ENCODE measurements at places on chromosomes 3 and 15. TPM values are rescaled to one million over a fixed set of nuclear protein-coding genes. Genes with fewer than 3 reads are reported as not detected.
A peak's percentile ranks its signal among the peaks of the same experiment; 100 is the strongest.

DNA sequence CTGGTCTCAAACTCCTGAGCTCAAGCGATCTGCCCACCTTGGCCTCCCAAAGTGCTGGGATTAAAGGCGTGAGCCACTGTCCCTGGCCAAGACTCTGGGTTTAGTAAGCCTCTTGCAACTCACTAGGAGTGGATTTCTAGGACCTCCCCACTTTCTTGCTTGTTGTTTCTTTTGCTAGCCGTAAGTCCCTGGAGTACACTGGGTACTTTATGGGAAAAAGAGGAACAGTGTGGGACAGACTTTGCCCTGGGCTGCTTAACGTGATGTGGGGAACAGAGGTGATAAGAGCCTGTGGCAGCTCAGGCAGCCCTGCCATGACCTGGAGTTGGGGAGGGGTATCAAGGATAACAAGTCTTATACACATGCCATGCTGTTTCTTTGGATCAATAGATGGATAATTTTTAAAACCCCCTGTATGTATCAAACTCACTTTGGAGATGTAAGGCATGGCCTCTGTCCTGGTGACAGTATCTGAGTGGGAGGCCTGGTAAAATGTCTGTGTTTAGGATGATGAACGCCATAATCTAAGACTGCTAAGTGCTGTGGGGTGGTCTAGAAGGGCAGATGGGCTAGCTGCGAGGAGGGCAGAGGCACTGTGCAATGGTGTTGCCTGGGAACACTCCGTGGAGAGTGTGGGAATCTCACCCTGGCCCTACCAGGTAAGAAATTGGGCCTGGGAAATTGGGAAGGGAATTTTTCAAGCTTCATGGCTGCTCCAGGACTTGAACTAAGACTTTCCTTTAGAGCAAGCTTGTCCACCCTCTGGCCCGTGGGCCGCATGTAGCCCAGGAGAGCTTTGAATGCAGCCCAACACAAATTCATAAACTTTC, 54.8 kb downstream of the SMAD3 start:
- H3K36me3 ChIP-seq = no peaks in the 10 kb centered on the region
- H3K27me3 ChIP-seq = no peaks in the 10 kb centered on the region
- H3K27ac ChIP-seq = peak overlapping the region; percentile 92
- no peak for DNase-seq

The FGF12 gene
- total RNA-seq = 0.46 TPM

GRCh38 chr3:152497457-152497856, 228.7 kb downstream of the MBNL1 start:
- no peak overlapping the region for H3K4me3 ChIP-seq
- no peaks in the 10 kb centered on the region for H3K36me3 ChIP-seq
- peak overlapping the region; percentile 56 for H3K27ac ChIP-seq
- peaks cover 5% of the 10 kb centered on the region for H3K4me1 ChIP-seq

The CCDC80 gene
- total RNA-seq = 4.2 TPM

DNA sequence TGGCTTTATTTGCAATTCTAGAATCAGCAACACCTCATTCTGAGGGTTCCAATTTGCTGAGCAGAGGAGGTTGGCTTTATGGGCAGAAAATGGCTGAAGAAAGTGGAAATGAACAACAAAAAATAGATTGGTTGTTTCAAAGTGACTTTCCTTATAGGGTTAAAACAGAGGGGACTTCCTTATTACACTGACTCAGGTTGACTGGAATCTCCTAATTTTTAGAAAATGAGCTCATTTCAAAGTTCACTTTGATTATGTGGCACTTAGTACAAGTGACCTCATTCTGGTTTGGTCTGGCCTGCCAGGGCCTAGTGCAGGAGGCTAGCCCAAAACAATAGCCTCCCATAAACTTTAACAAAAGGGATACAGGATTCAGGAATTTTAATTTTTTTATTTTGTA, 41.4 kb downstream of the NFKBIZ start:
- no peak for DNase-seq
- H3K36me3 ChIP-seq = no peaks in the 10 kb centered on the region
- no peak overlapping the region for H3K27ac ChIP-seq

GRCh38 chr15:28992336-28992864, 106.6 kb downstream of the APBA2 start:
- no peaks in the 10 kb centered on the region for H3K27me3 ChIP-seq
- H3K4me3 ChIP-seq = no peak overlapping the region
- no peak for DNase-seq
- H3K27ac ChIP-seq = no peak overlapping the region
- no peaks in the 10 kb centered on the region for H3K36me3 ChIP-seq

- no peaks in the 10 kb centered on the region for H3K36me3 ChIP-seq
- no peak overlapping the region for H3K27ac ChIP-seq
- DNase-seq = no peak
- no peaks in the 10 kb centered on the region for H3K27me3 ChIP-seq
- no peak overlapping the region for H3K4me3 ChIP-seq
These were observed 428.2 kb upstream of the RGMA start for GRCh38 chr15:93517176-93517575.

- H3K27me3 ChIP-seq = no peaks in the 10 kb centered on the region
- H3K27ac ChIP-seq = no peak overlapping the region
- no peak overlapping the region for H3K4me3 ChIP-seq
- peaks cover 3% of the 10 kb centered on the region for H3K4me1 ChIP-seq
- no peaks in the 10 kb centered on the region for H3K36me3 ChIP-seq
These were observed 42.7 kb upstream of the TFRC start for GRCh38 chr3:196124608-196125007.

The TBC1D21 gene
- not detected for total RNA-seq

GRCh38 chr15:96332637-96333121, 2.2 kb downstream of the NR2F2 start:
- H3K27me3 ChIP-seq = no peaks in the 10 kb centered on the region
- H3K27ac ChIP-seq = peak overlapping the region; percentile 94
- H3K36me3 ChIP-seq = peaks cover 6% of the 10 kb centered on the region
- no peak for DNase-seq

GRCh38 chr15:31116423-31117030, 15.0 kb upstream of the TRPM1 start:
- no peak for DNase-seq
- no peaks in the 10 kb centered on the region for H3K36me3 ChIP-seq
- no peak overlapping the region for H3K4me3 ChIP-seq

DNA sequence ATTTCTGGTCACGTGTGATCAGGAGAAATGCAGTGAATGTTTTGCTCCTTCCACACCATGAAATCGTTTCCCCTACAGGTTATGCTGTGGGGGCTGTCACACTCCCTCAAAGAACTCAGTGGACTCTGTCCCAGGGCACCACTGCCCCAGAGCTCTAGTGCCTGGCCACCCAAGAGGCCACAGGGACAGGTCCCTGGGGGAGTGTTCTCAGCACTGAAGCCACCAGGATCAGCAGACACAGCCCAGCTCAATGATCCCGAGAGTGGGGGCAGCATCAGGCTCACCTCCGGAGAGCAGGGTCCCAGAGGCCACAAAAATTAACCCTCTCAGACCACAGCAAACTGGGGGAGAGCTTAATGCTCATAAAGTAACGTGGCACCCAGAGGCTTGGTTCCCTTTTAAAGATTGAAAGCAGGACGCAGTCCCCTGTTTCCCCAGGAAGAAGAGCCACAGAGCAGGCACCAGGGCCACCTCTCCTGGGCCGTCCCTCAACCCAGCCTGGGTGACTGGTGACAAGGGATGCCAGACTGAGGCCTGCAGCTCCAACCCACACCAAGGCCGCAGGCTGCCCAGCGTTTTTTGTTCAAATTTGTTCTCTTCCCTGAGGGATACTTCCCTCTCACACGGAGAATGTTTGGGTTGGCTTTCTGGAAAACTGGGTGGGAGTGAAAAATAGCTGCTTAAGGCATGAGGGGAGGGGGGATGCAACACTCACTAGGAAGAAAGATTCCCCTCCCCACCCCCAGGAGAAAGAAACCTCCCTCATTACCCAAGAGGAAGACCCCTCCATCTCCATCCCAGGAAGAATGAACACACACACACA, 123.3 kb upstream of the IGF1R start:
- DNase-seq = no peak
- H3K4me1 ChIP-seq = no peaks in the 10 kb centered on the region
- H3K27me3 ChIP-seq = peaks cover 11% of the 10 kb centered on the region
- no peak overlapping the region for H3K27ac ChIP-seq

DNA sequence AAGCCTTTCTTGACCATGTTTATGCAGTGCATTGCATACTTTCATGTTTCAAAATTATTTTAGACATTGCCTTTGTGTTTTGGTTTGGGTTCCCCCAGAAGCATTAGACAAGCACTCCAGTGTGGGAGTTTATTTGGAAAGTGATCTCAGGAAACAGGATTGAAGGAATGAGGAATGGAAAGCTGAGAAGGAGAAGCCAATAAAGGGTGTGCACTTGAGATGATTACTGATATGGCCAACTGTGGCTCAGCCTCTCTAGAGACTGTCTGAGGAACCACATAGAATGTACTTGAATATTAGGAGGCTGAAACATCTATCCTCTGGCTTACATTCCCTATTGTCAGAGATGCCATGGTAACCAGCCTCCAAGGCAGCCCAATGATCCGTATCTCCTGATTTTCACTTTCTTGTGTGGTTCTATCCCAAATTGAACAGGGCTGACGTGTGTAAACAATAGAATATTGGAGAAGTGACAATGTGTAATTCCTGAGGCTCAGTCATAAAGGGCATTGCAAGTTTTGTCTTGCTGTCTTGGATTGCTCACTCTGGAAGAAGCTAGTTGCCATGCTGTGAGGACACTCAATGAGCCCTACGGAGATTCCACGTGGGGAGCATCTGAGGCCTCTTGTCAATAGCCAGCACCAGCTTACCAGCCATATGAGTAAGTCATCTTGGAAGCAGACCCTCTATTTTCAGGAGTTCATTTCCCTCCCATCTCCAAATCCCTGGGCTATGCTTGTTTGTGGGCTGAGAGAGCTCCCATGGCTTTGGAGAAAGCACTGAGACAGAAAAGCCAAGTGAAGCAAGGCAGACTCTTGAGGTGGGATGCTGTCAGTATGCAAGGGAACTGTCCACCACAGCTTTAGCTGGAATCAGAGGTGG, 84.7 kb downstream of the SCN11A start:
- no peaks in the 10 kb centered on the region for H3K4me1 ChIP-seq
- no peak overlapping the region for H3K27ac ChIP-seq
- no peak overlapping the region for H3K4me3 ChIP-seq

The LRRC31 gene
- 0.24 TPM for total RNA-seq

DNA sequence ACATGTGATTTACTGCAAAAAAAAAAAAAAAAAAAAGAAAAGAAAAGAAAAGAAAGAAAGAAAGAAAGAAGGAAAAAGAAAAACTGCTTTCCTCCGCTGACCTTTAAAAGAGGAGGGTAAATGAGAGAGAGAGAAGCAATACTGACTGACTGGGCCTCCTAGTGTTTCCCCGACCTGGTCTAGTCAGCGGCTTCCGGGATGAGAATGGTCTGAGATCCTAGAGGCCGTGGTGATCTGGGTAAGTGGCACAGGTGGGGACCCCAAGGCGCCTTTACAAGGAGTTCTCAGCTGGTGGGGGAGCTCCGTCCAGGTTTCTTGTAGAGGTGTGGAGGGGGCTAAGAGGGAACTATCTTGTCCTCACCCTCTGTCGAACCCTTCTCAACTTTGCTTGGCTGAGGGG, 223.1 kb downstream of the MEIS2 start:
- H3K27ac ChIP-seq = no peak overlapping the region
- peaks cover 66% of the 10 kb centered on the region for H3K27me3 ChIP-seq
- no peaks in the 10 kb centered on the region for H3K36me3 ChIP-seq
- no peak for DNase-seq
- peaks cover 11% of the 10 kb centered on the region for H3K4me1 ChIP-seq

- no peak overlapping the region for H3K27ac ChIP-seq
- no peaks in the 10 kb centered on the region for H3K27me3 ChIP-seq
- no peaks in the 10 kb centered on the region for H3K36me3 ChIP-seq
- DNase-seq = no peak
- H3K4me1 ChIP-seq = peaks cover 4% of the 10 kb centered on the region
These were observed 102.0 kb upstream of the THRB start for GRCh38 chr3:24596626-24597025.

GRCh38 chr3:106343811-106344210, 475.0 kb upstream of the CBLB start:
- no peak for DNase-seq
- H3K27me3 ChIP-seq = no peaks in the 10 kb centered on the region
- H3K4me1 ChIP-seq = peaks cover 56% of the 10 kb centered on the region
- H3K36me3 ChIP-seq = no peaks in the 10 kb centered on the region

DNA sequence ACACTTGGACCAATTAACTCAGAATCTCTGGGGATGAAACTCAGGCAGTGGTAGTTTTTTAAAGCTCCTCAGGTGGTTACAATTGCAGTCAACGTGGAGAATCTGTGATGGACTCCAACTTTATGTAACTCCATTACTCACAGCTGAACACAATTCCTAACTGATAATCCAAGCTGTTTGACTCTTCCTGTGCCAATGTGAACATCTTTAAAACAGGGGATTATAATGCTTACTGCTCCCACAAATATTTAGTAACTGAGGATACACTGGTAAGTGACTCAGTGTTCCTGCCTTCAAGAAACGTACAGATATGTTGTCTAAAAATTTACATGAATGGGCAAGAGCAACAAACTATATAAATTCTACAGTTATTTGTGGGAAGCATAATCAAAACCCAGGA, 85.6 kb downstream of the OSBPL10 start:
- DNase-seq = no peak
- no peaks in the 10 kb centered on the region for H3K4me1 ChIP-seq
- H3K27ac ChIP-seq = no peak overlapping the region
- H3K36me3 ChIP-seq = no peaks in the 10 kb centered on the region
- H3K4me3 ChIP-seq = no peak overlapping the region

DNA sequence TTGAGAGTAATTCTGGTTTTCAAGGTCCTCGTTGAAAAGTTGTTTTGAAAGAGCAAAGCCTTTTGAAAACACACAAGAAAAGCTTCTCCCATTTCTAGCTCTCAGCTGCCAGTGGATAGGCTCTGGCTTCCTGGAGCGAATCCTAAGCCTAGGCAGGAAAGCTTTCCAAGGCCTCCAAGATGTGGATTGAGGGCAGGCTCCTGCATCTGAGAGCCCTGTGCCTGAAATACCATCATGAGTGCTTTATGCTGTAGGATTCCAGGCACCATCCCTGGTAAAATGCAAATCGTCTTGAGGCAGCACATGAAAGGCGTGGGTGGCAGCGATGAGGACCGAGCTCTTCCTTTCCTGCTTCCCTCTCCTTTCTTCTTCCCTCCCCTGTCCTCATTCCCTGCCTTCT, 60.7 kb upstream of the CORO2B start:
- DNase-seq = no peak
- H3K4me1 ChIP-seq = peaks cover 4% of the 10 kb centered on the region
- H3K36me3 ChIP-seq = no peaks in the 10 kb centered on the region
- no peak overlapping the region for H3K4me3 ChIP-seq
- H3K27ac ChIP-seq = no peak overlapping the region
- no peaks in the 10 kb centered on the region for H3K27me3 ChIP-seq

The ARGFX gene
- not detected for total RNA-seq
